ENCODE measurements at places on chromosomes 11 and 22.

DNA sequence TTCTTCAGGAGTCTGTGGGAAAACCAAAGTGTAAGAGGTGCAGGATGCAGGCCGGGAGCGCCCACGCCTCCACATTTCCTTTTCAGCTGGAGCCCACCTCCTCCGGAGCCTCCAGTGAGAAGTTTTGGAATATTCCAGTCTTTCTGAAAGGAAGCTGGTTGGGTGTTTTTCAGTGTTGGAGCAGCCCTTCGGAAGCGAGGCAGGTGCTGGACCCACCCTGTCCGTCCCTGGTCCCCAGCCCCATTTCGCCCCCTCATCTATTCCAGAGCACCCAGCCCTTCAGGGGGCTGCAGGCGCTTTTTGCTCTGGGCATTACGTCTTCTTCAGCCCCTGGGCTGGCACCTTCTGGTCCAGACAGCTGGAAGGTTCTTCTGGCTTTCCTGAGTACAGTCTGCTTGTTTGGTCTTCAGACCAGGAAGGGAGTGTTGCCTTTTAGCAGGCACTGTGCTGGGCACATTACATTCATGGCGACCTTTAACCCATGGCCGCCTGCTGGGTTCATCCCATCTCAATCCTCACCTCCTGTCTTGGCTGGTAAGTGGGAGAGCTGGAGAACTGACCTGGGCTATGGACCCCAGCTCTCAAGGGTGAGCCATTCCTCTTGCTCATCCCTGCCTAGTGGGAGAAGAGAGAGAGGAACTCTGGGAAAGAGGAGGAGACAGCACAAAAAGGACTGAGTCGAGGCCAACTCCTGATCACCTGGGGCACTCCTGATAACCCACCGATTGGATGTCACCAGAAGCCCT lies 710 bp upstream of the THY1 start:
- DNase-seq, result no peak

GRCh38 chr11:114738954-114739353 lies 60.6 kb downstream of the NXPE2 start:
- no peak for DNase-seq

- no peak for DNase-seq
These were observed 82.4 kb upstream of the VPREB1 start for GRCh38 chr22:22161924-22162851.

- no peak for DNase-seq
These were observed 11.3 kb downstream of the SDHD start for GRCh38 chr11:112097734-112098528.

DNA sequence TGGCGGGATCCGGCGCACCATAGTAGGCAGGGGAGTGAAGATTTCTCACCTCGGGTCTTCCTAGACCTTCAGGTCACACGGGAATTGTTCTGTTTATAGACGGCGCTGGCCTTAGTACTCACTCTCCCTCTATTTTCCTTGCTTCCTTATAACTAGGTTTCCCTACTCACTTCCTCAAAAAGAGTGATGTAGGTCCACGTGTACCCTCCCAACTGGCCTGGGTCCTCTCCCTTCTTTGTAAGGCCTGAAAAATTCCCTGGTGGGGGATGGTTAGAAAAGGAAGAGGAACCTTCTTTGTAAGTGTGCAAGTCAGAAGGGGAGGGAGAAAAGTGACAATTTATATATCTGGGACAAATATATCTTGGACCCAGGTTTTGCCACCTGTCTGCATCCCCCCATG lies 2.9 kb upstream of the TMEM9B start:
- no peak for DNase-seq

DNA sequence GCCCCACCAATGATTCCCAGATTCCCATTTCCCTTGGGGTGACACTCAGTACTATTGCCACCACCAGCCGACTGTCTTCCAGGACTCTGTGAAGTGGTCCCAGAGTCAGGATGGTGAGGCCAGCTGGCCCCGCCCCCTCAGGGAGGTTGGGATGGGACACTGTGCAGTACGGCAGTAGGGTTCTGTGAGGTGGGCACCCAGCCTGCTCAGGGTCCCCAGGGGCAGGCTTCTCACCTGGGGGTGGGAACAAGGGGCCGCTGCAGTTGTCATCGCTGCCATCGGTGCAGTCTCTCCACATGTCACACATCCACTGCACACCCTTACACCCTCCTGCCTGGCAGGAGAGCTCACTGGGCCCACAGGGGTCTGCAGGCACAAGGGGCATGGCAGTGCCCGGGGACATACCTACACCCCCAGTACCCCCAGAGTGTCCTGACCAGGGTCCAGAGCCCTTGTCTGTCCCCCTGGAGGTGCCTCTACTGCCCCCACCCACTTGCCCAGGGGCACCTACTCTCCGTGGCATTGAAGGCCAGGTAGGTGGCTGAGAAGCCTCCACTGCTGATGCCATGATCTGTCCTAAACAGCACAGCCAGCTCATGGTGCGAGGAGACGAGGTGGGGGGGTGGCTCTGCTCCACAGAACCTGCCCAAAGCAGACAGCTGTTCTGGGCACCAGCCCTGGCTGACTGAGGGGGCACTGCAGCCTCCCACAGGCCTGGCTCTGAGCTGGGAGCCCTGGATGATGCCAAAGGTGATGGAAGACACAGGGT lies 1.9 kb upstream of the C1QTNF5 start:
- no peak for DNase-seq

DNA sequence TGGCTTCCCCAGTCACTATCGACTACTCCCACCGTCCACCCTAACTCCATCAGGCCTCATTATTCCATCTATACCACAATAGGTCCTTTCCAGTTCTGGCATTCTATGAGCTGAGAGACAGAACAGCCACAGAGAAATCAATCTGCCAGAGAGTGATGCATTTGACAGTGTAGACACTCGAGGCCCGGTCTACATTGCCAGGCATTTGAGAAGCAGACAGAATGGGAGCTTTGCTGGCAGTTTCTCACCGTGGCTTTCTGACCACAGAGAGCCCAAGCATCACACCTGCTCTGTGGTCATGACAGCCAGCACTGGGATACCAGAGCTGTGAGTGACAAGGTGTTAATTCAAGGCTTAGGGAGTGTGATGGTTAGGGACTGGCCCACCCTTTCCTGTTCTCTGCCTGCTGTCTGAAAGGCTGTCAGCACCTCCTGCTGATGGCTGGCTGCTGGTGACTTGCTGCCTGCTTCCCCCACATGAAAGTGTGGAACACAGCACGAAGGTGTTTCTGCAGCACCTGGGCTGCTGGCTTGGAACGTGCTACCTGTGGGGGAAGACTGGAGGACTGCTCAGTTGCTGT lies 137.8 kb downstream of the KIRREL3 start:
- DNase-seq, result no peak

DNA sequence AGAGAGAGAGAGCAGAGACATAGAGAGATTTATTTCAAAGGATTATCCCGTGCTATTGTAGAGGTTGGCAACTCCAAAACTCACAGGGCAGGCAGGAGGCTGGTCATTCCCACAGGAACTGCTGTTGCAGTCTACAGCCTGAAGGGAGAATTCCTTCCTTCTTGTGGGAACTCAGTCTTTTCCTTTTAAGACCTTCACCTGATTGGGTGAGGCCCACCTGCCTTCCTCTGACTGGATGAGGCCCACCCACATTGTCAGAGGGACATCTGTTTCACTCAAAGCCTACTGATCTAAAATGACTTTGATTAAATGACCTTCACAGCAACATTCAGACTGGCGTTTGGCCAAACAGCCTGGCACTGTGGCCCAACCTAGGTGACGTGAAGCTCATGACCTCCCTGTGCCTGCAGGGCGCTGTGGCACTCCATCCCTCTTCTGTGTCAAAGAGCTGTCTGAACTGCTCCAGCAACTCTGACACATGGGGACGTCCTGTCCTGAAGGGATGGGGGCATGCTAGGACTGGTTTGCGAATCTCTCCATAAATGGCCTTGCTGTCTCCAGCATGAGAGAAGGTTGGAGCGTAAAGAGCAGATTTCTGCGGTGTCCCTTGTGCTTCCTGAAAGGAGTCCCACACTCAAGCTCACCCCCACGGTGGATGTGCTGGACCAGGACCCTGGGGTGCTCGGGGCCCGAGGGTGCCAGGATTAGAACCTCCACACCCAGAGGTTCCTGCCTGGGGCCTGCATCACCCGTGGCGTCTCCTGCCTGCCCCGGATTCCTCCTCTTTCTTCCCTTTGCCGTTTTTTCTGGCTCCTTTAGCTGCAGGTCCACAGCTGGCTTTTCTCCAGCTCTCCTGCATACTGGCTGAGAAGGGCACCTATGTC lies 20.7 kb downstream of the KRTAP5-5 start:
- no peak for DNase-seq

DNA sequence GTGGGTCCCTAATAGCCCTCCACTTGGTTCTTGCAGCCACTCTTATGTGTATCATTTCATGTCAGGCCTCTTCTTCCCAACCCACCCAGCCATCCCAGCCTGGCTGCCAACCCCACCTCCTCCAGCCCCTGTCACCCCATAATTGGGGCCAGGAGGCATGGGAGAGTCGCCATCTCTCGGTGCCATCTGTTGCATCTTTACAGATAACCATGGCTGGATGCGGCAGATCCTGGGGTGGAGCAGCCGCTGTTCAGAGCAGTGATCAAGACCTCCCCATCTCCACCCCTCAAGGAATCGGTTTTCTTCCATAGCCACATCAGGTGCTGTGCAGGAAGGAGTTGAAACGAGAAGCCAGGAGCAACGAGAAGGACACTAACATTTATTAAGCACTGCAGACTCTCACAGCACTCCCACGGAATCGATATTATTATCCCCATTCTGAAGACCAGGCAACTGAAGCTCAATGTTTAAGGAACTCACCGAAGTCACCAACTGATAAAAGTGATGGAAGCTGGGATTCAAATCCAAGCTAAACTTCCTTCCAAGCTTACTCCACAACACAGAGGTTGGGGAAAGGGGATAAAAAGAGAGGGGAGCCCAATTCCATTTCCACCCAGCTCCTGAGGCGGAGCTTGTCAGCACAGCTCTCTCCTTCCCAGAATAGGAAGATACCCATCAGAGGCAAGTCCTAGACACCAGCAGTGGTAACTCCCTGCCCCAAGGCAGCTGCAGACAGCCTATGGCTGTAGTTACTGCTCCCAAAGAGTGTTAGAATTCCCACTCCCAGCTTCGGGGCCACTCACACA lies 2.7 kb downstream of the SLC43A1 start:
- no peak for DNase-seq

DNA sequence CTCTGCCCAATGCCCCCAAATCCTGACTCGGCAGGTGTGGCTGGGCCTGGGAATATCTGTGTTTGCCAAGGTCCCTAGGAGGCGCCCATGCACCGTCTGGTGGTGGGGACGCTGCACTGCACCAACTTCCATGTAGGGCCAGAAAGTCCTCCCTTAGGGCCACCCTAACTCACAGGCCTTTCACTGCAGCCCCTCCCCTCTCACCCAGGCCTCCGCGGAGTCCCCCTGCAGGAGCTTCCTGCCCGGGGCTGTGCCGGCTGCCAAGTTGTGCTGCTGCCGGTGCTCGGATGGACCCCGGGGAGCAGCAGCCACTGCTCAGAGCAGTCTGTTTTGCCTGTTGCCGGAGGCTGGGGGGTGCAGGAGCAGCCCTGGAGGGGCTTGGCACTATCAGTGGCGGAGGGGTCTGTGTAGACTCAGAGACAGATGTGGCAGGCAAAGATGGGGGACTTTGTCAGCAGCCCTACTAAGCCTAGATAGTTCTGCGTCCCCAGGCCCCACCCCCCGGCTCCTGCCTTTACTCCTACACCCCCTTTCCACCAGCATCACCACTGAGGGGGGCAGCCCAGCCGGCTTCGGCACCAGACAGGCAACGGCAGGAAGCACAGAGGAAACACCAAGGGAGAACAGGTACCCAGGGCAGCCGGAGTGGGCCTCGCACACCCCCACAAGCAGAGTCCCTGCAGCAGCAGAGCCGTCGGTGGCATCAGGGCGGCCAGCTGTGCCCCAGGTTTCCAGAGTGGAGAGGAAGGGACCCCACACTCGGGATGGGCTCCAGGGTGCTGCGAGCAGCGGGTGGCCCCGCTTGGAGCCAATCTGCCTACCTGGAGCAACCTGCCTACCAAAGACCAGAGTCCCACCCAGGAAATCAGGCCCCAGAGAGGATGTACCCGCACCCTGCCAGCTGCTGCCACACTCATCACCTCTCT lies 124.3 kb downstream of the TRIM29 start:
- peak; percentile 39 for DNase-seq

GRCh38 chr11:28529540-28530410 lies 421.6 kb downstream of the METTL15 start:
- no peak for DNase-seq

- no peak for DNase-seq
These were observed 29.9 kb downstream of the GAL start for GRCh38 chr11:68714060-68714856.

- no peak for DNase-seq
These were observed 35.4 kb downstream of the BIRC2 start for GRCh38 chr11:102382384-102382783.

DNA sequence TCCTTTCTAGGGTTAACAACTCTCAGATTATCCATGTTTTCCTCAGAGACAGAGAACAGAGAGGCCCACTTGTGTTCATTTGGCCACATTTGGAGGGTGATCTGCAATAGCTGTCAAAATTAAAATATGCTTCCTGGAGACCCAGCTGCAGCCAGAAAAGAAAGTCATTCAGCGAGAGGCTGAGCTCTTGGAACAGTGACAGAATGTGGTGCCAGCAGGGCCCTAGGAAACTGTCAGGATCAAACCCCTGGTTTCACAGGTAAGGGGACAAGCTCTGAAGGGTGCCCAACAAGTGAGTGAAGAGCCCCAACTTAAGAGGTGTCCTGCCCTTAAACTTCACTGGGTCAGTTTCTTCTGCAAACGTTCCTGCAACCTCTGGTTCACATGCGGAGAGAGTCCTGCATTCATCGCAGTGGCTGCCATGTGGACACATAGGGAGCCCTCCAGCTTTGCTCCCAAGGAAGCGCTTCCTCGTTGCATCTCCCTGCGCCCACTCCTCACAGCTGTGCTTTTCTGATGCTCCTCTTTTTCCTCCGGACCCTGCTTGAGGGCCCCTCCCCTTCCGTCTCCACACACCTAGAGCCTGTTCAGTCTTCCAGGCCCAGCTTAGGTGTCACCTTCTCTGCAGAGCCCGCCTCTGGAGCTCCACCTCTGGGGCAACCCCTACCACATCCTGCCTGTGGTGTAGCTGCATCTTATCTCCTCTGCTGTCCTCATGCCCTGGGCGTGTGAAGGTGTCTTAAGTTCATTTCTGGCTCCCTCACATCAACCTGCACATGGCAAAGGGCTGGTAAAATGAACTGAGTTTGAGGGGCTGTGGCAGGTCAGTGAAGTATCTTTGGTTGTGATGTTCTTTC lies 3.9 kb downstream of the UCP3 start:
- no peak for DNase-seq

DNA sequence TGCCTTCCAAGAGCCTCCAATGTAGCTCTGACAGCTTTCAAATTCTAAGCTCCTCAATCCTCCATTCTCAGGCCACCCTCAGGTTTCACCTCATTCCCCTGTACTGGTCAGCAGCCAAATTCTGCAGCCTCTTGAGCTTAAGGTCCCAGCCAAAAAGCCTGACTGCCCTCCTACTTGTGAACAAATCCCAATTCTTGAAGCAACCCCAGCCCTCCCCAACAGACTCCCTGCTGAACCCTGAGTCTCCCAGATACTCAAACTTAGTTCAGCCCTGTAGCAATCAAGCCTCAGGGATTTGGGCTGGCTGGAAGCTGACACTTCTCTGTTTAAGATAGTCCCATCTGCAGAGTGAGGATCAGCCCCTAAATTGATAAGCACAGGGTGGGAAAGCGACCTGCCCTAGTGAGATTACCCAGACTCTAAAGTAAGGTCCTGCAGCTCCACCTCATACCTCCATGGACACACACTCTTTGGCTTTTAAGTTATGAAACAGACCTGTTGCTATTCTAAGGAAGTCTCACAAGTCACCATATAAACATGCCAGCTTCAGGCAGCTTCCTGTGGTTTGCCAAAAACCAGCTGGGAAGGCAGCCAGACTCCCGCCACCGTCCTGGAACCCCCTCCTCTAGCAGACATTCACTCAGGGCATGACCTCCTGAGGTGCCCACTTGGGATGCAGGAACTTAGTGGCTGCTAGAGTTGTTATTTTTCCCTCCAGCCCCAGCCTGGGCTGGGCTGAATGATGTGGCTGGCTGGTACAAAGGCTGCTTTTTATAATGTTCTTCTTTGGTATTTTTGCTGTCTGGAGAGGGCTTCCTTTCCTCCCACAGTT lies 82.5 kb upstream of the PICALM start:
- DNase-seq, result peak; percentile 41
